ENCODE measurements at places on chromosomes 7 and 10. TPM values are rescaled to one million over a fixed set of nuclear protein-coding genes. Genes with fewer than 3 reads are reported as not detected.

GRCh38 chr7:151759591-151760042 lies 117.3 kb downstream of the PRKAG2 start:
- H3K27me3 ChIP-seq: peaks cover 5% of the 10 kb centered on the region
- no peaks in the 10 kb centered on the region for H3K36me3 ChIP-seq
- H3K4me1 ChIP-seq: peaks cover 16% of the 10 kb centered on the region

DNA sequence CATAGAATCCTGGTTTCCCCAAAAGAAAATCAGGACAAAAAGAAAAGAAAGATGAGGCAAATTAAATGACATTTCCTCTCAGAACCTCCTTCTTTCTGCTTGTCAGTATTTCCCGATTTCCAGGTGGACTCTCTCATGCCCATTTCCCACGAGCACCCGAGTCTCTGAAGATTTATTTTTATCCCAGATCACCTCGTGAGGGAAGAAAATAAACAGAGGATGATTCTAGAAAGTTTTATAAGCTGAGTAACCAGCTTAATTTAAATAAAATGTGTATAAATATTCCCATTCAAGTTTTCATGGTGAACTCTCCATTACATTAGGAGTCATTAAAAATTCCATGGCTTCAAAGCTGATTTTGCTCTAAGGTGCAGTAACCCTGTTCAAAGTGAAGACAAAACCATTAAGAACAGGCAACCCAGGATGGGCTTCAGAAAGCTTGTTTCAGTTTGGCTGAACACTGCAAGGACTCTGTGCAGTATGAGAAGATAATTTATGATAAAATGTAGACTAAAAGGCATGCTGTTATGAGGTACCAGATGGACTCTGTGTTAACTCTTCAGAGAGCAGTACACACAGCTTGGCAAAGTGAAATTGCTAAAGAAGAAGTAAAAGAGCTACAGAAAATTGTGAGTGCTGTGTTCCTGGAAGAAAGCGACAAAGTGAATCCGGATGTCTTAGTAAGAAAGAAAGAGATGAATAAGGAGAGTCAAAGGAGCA lies 521.3 kb upstream of the LRRN3 start:
- H3K4me1 ChIP-seq: no peaks in the 10 kb centered on the region
- no peak overlapping the region for H3K27ac ChIP-seq
- no peaks in the 10 kb centered on the region for H3K36me3 ChIP-seq
- peaks cover 3% of the 10 kb centered on the region for H3K27me3 ChIP-seq
- H3K4me3 ChIP-seq: no peak overlapping the region

DNA sequence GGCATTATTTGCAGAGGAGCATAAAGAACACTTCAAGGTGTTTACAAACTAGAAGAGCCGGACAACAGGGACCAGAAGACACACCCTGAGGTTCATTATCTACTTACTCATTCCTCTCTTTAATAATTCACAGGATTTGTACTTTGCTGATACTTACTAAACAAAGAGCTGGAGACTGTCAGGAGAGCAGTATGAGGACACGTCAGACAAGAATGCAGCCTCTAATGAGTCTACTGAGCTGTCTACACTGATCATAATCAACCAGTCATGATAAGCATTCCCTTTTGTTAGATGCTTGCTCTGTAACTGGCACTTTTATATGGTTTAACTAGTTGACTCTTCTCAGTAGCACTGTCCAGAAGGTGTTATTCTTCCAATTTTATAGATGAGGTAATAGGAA lies 243.3 kb upstream of the CDC14C start:
- H3K4me3 ChIP-seq: no peak overlapping the region
- no peaks in the 10 kb centered on the region for H3K27me3 ChIP-seq
- no peak overlapping the region for H3K27ac ChIP-seq
- H3K4me1 ChIP-seq: no peaks in the 10 kb centered on the region
- no peak for DNase-seq

The PRKCQ gene
- total RNA-seq: 36.0 TPM

DNA sequence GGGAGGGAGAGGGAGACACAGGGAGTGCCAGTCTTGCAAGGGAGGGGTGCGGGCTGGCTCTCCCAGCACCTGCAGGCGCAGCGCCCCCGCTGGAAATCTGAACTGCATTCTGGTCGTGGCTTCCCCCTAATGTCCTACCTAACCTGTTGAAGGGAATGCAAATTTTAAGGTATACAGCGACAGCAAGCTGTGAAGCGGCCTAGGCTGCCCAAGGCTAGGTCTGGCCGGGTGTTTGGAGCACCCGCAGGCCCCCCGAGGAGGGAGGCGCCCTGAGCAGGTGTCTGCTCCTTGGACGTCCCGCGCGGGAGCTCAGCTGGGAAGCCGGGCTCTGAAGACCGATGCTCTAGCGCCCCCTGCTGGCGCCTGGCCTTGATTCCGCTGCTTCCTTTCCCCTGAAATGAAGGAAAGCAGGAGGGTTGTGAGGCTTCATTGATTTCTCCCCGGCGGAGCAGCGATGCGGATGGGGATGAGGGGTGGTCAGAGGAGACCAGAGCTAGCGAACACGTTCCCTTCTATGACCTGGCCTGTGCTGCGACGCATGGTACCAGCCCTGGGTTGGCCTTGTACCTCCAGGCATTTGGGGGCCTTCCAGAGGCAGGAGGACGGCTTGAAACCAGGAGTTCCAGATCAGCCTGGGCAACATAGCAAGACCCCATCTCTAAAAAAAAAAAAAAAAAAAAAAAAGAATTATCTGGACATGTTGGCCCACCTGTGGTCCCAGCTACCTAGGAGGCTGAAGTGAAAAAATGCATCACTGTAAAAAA lies 601.3 kb downstream of the GALNT17 start:
- peak; percentile 86 for DNase-seq
- no peaks in the 10 kb centered on the region for H3K27me3 ChIP-seq
- H3K27ac ChIP-seq: no peak overlapping the region
- no peaks in the 10 kb centered on the region for H3K4me1 ChIP-seq

DNA sequence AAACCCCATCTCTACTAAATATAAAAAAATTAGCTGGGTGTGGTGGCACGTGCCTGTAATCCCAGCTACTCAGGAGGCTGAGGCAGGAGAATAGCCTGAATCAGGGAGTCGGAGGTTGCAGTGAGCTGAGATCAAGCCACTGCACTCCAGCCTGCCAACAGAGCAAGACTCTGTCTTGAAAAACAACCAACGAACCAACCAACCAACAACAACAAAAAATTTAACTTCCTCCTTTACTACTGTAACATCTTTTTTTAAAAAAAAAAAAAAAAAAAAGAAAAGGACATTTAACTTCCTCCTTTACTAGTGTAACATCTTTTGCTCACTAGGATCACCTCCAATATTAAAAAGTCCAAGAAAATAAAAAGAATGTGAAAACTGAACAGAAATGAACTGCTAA lies 92.3 kb upstream of the TMEM168 start:
- H3K4me3 ChIP-seq: no peak overlapping the region
- H3K36me3 ChIP-seq: peaks cover 11% of the 10 kb centered on the region
- H3K4me1 ChIP-seq: no peaks in the 10 kb centered on the region
- DNase-seq: no peak
- H3K27me3 ChIP-seq: no peaks in the 10 kb centered on the region
- no peak overlapping the region for H3K27ac ChIP-seq
